ENCODE measurements at places on chromosomes 2 and 18. TPM values are rescaled to one million over a fixed set of nuclear protein-coding genes. Genes with fewer than 3 reads are reported as not detected.
A peak's percentile ranks its signal among the peaks of the same experiment; 100 is the strongest.

DNA sequence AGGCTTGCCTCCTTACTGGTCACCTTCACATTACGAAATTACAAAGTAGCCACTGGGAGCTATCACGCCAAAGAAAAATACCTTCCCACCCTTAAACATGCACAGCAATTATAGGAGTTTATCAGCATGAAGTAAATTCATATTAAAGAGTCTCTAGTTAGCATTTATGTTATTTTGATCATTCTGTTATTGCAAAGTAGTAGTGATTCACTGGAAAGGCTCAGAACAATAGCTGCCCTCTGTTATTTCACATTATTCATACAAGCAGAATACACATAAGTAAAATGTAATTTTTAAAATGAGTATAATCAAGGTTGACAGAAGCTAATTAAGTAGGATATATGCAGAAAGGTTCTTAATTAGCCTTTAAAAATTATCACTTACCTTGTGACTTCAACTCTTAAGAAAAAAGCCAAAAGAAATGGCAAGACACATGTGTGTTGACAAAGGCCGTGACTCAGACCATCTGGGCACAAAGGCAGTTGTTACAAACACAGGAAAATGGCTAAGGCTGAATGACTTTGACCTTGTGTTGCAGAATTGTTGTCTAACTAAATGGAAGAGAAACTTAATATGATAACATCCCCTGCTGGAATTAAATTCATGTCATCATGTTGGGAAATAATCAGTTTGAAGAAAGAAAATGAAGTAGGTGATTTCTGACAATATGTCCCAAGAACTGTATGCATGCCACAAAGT lies 108.3 kb downstream of the ARL6IP6 start:
- peak; percentile 20 for DNase-seq

GRCh38 chr2:170144761-170145160 lies 33.2 kb upstream of the MYO3B start:
- DNase-seq = no peak

The ASXL2 gene
- 8.2 TPM for total RNA-seq

- DNase-seq = peak; percentile 46
Measured at GRCh38 chr2:31314761-31315160, 80.8 kb downstream of the EHD3 start.

The CTIF gene
- 4.6 TPM for total RNA-seq

DNA sequence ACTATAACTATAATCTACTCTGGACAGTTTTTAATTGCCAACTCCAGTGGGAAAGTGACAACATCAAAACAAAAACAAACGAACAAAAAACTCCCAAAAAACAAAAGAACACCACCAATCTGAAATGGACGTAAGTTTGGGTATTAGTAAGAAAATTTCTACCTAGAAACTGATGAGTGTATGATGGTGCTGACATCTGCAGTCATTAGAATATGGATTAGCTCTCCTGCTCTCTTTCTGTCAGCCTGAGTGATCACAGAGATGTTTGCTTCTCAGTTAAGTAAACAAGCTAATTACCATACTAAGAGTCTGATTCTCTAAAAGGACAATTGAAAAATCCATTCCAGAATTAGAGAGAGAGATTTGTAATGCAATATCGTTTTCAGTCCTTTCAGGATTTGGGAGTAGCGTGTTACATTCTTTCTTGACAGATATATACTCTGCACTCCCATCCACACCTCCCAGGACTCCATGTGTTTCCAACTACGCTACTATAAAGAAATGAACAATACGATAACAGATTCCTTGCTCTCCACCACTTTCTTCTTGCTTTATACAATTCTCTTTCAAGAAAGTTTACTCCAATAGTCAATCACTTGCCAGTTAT lies 1347.4 kb upstream of the PIK3C3 start:
- DNase-seq = no peak
